AG10803 (cell line): ENCODE measurements at places on chromosomes 2 and 18.
A peak's percentile ranks its signal among the peaks of the same experiment; 100 is the strongest.

DNA sequence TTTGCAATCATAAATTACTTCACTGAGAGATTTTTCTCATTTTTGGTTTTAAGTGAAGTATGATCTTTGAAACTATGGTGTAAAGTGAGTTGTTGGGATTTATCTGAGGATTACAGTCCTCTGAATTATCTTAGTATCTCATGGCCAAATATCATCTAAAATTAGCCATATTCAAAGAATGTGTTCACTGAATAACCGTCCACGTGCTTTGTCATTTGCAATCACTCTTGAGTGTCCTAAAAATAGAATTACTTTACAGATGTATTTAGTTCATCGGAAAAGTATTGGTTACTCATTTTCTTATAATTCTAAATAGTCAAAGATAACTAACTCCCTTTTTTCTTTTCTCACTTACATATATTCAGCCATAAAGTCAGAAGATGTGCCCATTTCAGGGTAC is 141.2 kb downstream of the RTN4 start:
- DNase-seq, result peak; percentile 37

DNA sequence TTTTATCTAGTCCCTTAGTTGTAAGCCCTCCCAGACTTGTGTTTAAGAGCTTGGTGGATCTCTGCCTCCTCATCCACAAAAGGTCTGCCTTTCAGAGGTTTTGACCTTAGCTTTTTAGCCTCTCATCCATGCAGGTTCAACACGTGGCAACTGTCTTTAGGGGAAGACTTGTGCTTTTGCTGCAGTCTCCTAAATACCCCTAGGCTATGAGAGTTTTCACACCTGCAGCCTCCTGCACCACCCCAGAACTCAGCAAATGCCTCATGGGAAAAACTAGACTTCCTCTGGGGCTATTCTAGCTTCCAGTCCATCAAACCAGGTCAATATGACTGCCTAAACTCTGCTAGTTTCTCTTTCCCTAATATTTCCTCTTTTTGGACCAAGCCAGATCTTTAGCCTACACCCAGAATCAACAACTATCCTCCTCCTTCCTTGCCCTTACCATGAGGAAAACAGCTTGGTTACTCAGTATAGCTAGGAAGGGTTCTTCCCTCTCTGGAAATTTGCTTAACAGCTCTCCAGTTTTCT is 132.3 kb upstream of the RIOK3 start:
- DNase-seq, result no peak

DNA sequence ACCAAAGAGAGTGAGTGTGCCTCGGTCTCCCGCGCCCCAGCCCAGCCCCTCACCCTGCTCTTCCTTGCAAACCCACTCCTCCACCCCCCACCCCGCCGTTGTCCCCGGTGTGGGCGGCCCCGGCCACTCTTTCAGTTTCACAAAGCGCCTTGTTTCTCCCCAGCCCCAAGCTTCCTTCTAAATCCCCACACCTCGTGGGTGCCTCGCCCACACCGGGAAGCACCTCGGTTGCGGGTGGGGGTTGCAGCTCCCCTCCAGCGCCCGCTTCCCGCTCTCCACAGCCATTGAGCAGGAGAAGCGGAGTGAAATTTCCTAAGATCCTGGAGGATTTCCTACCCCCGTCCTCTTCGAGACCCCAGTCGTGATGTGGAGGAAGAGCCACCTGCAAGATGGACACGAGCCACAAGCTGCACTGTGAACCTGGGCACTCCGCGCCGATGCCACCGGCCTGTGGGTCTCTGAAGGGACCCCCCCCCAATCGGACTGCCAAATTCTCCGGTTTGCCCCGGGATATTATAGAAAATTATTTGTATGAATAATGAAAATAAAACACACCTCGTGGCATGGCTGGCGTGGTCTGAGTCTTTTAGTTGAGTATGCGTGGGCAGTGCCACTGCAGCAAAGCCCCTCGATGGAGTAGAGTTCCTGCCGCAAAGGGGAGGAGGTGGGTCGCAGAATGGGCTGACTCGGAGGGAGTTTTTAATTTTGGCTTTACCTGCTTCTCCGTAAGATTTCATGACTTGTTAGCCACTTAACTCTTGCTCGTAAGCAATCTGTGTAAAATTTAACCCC is 848 bp downstream of the TMSB10 start:
- no peak for DNase-seq

- DNase-seq, result peak; percentile 81
Observed at GRCh38 chr18:74731097-74731496, 133.4 kb downstream of the ZNF407 start.

DNA sequence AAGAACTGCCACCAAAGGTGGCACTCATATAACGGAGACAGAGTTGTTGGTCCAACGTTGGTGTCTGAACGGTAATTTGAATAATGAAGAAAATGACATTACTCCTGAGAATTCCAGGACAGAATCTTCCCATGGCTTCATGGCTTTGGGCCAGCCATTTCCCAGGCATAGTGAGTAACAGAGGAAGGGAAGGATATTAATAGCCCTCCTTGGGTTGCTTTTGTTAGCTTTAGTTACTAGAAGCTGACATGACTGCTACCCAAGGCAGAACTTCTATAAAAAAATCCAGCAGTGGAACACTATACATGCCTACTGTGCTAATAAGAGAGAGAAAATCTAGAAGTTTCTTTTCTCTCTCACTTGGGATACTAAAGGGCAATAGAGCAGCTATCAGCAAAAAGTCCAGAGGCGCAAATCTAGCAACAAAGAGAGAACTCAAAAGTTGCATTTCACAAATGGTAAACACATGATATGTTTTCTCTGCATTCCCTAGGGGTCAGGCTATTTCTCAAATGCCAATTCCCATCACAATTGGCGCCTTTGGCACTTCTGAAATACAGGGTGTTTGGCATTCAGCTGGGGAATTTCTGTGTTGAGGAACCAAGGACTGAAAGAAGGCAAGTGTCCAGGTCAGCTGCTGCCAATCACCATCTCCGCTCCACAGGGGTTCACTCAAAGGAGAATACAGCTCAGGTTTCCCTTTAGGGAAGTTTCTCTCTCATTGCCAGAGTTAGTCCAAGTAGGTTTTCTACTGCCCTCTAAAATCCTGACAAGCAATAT is 160.8 kb upstream of the KYNU start:
- DNase-seq, result peak; percentile 9

- peak; percentile 63 for DNase-seq
Observed at GRCh38 chr2:70132244-70133126, 45.2 kb downstream of the PCBP1 start.

GRCh38 chr2:197276156-197276555 is 34.4 kb downstream of the ANKRD44 start:
- DNase-seq, result no peak

DNA sequence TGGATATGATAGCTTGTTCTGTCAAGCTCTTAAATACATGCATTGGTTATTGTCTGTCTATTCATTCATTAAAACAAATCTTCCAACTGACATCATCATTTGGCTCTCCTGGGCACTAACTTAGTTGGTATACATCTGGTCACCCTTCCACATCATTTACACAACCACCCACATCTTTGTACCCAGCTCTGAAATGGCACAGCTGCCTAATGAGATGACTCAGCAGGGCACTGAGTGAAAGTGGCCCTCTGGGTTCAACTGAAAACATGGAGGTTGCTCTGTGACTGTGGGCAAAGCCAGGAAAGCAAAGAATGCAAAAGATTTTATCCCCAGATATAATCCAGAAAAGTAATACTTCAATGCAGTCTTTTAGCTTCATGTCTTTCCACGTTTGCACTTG is 234.0 kb upstream of the MAP2 start:
- no peak for DNase-seq

GRCh38 chr18:2787225-2787624 is 59.6 kb upstream of the EMILIN2 start:
- DNase-seq, result no peak

DNA sequence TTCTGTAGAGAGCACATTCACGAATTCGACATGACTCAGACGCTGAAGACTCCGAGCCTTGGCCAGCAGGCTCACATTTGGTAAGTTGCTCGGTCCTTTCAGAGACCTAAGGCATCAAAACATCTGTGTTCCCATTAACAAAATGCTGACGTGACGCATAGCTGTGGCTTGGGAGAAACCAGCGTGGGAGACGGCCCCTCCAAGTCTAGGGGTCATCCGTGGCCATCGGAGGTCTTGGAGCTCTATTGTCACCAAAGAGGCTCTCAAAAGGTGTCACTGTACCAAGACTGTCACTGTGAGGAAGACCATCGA is 14.9 kb downstream of the FBLN7 start:
- peak; percentile 91 for DNase-seq

DNA sequence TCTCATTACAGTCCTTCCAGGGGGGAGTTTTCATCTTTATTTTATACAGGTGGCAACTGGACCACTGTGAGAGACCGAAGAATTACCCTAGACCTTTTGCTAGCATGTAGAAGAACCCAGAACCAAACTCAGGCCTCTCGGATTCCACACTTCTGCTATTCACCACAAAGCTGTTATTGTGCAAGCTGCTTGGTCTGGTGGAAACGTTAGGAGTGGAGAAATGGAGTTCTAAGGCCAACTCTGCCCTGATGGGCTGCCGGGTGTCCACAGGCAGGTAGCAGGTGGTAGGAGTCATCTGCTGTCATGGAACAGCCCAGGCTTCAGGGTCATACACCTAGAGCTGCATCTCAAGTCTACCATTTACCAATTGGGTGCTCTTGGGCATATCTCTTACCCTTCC is 218.8 kb downstream of the BCL11A start:
- no peak for DNase-seq

- DNase-seq, result no peak
Observed at GRCh38 chr18:8196238-8196637, 413.0 kb upstream of the RAB12 start.

GRCh38 chr18:28147674-28148171 is 29.2 kb downstream of the CDH2 start:
- peak; percentile 74 for DNase-seq

- no peak for DNase-seq
Observed at GRCh38 chr2:68558576-68558975, 84.8 kb upstream of the PROKR1 start.

GRCh38 chr2:159290289-159290907 is 3.9 kb upstream of the WDSUB1 start:
- DNase-seq, result peak; percentile 92

- no peak for DNase-seq
Observed at GRCh38 chr2:121135168-121135853, 149.7 kb downstream of the TFCP2L1 start.

DNA sequence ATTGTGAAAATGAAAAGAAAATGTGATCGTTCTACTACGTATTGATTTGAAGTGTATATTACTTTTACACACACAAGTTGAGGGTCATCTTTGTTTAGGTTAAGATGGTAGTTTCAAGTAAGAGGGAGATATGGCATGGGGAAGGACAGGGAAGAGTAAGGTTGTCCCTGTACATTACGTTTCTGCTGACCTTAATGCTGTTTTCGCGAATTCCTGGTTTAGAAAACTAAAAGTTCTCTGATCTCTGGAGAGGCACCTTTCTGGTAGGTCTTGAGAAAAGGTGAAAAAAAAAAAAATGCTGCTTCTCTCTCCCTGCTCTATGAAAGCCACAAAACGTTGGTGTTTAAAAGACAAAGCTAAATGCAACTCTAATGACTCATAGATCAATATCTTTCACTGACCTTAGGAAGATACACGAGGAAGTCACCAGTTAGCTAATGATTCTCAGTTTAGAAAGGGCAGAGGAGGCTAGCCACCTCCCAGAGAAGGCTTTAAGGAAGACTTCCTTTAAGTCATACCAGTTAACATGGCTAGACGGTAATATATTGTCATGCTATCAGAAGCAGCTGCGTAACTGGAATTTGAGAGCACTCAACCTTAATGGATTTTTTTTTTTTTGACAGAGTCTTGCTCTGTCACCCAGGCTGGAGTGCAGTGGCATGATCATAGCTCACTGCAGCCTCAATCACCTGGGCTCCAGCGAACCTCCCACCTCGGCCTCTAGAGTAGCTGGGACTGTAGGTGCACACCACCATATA is 13.2 kb downstream of the TXNDC2 start:
- peak; percentile 32 for DNase-seq

DNA sequence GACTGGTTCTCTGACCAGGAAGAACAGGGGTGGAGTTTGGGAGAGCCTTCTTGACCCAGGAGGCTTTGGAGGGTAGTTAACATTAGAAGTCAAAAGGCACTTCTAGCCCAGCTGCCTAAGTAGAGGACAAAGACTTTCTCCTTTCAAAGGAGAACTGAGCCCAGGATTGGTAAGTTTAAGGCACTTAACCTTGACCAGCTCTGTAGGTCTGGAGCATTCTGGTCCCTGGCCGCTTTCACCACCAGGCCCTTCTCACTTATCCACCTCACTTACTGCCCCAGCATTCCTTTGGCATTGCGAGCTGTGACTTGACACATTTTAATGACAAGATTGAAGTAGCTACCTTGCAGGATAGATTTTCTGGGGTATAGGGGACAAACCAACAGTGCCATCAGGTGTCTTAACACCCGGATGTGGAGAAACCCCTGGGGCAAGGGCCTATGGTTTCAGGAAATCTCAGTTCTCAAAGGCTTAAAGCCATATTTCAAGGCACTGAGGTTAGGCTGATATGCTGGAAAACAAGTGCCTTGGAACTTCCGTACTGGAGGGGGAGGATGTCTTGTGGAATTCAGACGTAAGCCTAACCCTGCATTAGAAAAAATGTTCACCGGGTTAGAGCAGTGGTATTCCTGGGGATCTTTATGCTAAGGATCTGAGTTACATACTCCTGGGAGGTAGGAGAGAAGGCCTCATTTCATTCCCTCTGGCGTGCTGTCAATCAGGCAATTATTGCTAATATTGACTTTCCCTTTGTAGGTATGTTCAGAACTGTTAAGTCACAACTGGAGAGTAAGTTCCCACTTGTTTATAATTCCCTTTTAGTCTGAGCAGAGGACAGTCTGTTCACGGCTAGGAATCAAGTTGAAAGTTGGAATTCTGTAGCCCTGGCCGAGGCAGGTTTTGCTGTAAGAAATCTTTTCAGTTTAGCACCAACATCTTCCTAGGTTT is 4.3 kb downstream of the C2orf68 start:
- no peak for DNase-seq

GRCh38 chr2:122328816-122329215 is 573.4 kb downstream of the TSN start:
- DNase-seq, result peak; percentile 5

- no peak for DNase-seq
Observed at GRCh38 chr18:59551902-59552635, 145.2 kb downstream of the CCBE1 start.

DNA sequence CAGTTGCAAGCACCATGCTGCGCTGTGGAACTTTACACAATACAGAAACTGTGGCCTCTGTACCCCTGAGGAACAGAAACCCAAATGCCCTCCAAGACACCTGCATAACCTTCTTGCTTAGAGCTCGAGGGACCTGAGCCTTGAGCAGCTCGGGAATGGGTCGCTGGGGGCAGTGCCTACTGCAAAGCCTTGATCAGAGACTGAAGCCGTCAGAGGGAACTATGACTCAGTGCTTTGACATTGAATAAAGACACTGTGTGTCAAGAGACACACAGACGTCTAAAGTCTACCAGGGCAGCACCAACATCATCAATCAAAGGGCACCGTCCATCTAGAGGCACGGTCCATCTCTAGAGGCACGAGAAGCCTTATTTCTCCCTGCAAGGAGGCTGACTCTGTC is 30.6 kb downstream of the GPR45 start:
- DNase-seq, result no peak

DNA sequence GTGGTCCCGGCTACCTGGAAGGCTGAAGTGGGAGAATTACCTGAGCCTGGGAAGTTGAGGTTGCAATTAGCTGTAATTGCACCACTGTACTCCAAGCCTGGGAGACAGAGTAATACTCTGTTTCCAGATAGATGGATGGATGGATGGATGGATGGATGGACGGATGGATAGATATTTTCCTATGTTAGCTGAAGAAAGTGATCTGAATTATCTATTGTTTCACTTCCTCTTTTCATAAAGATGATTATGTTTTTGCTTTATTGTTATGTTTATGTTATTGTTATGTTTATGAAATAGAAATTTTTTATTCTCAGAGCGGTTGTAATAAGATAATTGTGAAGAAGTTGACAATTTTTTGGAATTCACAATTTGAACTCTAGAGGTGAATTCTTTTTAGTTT is 33.3 kb upstream of the TTC27 start:
- no peak for DNase-seq
